ENCODE measurements at places on chromosomes 16 and 17.

DNA sequence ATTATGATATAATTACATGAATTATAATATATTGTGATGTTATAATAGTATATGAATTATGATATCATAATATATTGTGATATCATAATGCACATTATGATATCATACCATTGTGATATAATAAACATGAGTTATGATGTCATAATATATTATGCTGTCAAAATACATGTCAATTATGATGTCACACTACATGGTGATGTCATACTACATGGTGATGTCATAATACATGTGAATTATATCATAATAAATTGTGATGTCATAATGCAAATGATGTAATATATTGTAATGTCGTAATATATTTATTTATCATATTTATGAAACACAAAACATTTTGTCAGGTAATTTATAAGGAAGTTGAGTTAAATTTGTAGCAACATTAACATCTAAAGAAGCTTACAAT, 1950.1 kb downstream of the TP53TG3F start:
- no peak for DNase-seq

GRCh38 chr16:22789281-22789945, 24.5 kb upstream of the HS3ST2 start:
- no peak for DNase-seq

GRCh38 chr16:84245956-84246678, 6.3 kb upstream of the KCNG4 start:
- DNase-seq, result no peak

- no peak for DNase-seq
Measured at GRCh38 chr17:13777003-13777402, 175.3 kb upstream of the HS3ST3A1 start.

DNA sequence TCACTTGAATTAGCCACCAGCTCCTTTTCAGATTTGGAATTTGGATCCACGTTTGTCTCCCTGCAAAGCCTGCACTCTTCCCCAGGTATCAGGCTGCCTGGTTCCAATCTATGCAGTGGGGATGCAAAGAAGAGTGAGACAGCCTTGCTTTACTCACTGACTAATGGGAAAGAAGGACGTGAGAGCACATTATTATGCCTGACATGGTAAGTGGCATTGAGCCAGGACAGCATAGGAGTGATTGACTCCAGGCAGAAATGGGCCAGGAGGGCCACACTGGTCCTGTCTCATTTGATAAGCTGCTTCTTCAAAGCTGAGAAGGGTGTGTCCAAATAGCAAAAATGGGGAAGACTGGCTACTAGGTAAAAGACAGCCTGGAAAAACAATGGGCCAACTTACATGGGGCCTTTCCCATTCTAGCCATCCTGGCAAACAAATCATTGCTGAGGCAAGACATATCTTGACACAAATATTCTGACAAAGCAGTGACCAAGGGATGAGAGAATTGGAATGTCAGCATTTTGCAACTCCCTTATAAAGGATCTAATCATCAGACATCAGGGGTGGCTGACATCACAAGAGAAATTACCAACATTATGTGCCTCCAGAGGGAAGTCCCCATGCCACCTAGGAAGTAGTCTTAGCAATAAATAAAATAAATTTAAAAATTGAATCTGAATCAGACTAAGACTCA, 38.6 kb downstream of the CDH11 start:
- no peak for DNase-seq

GRCh38 chr17:82699551-82699950, 1.1 kb upstream of the RAB40B start:
- no peak for DNase-seq

DNA sequence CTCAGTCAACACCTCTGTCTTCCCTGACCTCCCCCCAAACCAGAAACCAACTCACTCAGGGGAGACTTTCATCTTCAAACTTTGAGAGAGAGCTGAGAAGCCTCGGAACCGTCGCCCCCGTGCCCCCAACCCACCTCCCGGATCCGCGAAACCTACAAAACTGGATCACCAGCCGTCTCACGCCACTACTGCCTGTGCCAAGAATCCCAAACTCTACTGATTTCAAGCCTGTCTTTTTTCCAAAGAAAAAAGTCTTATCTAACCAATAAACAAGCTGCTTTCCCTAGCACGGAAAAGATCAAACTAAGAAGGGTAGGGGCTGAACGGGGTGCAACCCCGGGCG, 2.0 kb downstream of the AXIN2 start:
- no peak for DNase-seq

GRCh38 chr16:25922438-25922837, 230.7 kb downstream of the HS3ST4 start:
- DNase-seq, result no peak

DNA sequence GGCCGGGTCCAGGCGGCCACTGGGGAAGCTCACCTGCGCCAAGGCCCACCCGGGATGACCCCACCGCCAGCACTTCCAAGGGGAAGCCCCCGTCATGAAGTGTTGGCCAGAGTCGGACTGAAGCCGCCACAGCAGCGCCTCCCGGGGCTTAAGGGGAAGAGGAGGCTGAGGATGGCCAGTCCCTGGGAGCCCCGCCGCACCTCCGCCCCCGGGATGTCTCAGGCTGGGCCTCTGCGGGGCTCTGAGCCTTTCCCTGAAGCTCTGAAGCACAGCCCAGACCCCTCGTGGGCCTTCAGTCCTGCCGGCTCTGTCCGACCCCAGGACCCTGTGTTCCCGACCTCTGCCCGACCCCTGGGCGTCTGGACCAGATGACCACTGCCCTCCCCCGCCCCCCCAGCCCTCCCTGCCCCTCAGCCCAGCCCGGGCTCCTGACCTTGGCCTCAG, 42.8 kb upstream of the ACSF3 start:
- DNase-seq, result no peak
